MM.1S (cell line): ENCODE measurements at places on chromosomes 13 and 19.

GRCh38 chr19:48524221-48524620 lies 12.6 kb upstream of the LMTK3 start:
- no peak for DNase-seq

DNA sequence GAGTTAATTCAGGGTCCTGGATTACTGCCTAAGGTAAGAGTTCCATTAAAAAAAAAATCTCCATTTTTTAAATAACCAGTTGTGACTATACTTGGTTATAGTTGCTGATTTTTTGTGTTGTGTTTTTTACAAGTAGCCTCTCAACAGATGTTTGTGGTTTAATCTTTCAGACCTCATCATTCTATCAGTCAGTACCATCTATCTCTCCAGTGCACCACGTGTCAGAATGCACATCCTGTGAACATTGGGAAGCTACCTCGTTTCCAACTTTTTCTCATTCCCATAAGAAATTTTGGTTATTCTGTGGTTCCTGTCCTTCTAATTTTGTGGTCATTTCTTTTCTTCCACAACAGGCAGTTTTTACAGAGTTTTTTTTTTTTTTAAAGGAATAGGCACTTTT lies 39.2 kb downstream of the WDFY2 start:
- DNase-seq, result no peak

GRCh38 chr19:2046046-2046907 lies 4.8 kb downstream of the MKNK2 start:
- no peak for DNase-seq

GRCh38 chr13:109904218-109904617 lies 117.8 kb upstream of the IRS2 start:
- no peak for DNase-seq

DNA sequence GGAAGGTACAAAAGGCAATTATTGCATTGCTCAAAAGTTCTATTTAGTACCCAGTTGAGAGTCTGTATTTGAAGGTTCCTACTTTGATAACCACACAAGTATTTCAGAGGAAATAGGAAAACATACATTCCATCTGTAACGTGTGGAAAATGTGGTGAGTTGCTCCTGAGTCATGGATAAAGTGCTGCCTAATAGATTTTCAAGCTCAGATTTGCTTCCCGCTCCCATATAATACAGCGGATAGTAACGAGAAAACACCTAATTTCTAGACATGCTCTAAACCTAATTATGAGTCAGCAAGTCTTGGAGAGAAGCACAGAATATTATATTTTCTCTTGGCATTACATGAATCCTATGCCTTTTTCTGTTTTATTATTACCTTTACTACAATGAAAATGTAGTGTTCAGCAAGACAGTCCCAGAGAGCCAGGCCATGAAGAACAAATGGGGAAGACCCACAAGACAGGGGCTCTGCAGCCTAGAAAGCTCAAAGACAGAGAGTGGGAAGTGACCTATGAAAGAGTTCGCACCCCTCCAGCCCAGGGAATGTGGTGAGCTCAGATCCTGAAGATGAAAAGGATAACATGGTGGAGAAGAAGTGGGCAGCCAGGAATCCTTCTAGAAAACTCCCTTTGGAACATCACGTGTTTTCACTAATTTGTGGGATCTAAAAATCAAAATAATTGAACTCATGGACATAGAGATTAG lies 116.1 kb downstream of the STARD13 start:
- DNase-seq, result no peak

DNA sequence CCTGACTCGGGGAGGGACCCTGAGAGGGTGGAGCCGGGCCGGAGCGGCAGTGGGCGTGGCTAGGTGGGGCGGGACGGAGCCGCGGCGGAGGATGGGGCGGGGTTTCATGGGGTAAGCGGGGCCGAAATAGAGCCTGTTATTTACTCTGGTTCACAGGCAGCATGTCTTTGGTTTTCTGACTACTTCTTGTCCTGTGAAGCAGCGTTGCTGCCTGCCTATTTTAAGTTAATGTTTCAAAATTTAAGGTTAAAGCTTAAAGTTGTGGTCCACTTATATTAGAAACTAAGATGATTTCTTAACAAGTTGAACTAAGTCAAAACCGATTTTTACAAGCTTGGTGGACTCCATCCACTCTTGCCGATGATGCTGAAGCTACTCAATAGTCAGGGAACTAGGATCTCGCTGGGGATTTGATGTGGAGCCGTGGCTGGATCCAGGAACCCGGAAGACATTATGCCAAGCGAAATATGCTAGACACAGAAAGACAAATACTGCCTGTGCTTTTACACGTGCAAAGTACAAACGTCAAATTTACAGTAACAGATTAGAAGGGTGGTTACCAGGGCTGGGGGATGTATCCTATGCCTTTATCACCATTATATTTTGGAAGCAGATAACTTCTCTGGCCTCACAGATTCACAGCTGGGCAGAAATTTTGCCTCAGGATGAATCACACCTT lies 433 bp upstream of the ZNF616 start:
- no peak for DNase-seq

- peak; percentile 41 for DNase-seq
Observed at GRCh38 chr19:33416307-33417215, 43.1 kb downstream of the CEBPG start.

GRCh38 chr13:114222461-114222968 lies 12.2 kb upstream of the CDC16 start:
- DNase-seq, result peak; percentile 93

DNA sequence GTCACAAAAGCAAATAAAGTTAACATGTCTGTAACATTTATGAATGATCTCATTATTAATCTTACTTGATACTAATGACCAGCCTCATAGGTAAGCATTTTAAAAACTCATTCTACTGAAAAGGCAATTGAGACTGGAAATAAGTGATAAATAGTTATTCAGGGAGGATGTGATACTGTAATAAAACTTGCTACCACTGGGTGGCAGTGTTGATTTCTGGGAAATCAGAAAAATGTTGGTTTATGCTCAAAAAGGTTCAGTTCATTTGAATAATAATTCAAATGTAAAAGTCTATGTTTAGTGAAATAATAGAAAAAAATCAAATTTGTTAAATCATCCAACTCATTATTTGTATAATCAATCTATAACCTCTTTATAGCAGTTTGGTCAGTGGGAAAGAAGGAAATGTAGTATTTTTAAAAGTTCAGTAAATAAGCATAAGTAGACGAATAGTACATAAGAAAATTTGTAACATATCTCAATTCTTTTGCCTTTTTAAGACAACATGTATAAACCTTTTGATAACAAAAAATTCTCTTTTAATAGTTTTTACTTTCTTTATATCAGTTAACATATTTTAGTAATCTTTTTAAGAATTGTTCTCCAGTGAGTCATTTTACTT lies 9.6 kb downstream of the ABHD13 start:
- DNase-seq, result peak; percentile 42

GRCh38 chr19:10226021-10226375 lies 5.1 kb downstream of the S1PR2 start:
- DNase-seq, result no peak

- DNase-seq, result no peak
Observed at GRCh38 chr13:111789011-111789410, 277.9 kb upstream of the SOX1 start.

- no peak for DNase-seq
Observed at GRCh38 chr13:24557081-24557480, 44.5 kb upstream of the PARP4 start.
